Posterior vena cava (tissue), 2 donors: ENCODE measurements at places on chromosomes 3 and 15.

DNA sequence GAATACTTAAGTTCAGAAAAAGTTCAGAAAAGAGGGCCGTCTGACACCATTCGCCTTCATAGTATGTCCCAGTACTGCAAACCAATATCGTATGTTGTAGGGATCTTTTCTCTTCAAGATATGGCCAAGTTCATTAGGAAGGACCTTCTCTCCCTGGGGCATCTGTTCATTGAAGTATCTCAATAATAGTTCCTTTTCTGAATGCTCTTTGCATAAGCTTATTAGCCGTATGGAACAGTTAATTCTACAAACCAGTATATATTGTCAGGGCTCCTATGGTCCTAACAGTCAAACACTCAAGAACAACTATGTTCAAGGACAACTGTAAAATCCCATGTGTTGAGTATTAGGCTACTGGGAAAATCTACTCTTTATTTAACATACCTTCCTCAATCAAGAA is 203.1 kb downstream of the KLHL25 start:
- DNase-seq: no peak

DNA sequence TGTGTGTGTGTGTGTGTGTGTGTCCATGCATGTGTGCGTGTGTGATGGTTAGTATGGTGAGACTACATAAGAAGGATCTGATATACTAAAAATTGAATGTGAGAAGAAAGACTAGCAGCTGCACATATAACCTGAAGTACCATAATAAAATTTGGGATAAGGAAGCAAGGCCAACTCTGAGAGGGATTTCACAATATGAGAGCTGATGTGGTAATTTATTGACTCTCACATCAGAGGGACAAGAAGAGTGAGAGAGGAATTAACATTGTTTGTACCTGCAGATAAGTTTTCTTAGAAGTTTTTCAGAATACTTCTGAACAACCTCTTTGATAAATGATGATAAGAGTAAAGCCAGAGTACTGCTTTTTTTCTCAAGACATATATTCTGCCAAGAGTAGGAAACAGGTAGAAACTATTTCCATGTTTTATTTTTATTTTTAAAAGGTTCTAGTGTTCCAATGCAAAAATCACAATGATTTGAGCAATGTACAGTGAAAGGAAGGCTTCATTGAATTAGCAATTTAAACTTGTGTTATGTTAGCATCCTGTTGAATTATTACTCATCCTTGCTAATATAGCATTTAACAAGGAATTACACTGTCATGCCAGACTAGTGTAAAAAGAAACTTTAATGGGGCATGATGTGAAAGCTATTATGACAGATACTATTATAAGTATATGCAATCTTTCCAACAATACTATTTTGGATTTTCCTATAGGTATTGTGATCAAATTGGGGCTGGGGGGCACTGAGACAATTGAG is 415.5 kb upstream of the ARPP21 start:
- no peak for DNase-seq

DNA sequence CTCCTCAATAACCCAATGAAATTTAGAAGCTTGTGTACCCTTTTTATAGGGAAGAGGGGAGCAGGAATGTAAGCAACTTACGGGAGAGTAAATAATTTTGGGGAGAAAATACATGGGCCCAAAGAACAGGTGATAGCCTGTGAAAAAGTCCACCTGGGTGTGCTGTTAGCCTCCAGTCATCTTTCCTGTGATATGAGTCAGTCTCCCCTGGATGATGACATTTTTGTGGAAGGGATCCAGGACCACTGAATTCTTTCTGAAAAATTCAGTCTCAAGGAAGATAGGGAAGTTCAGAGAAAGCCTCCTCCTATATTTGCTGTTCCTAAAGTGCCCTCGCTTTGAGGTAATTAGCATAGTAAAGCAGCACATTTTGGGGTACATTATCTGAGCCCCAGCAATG is 149.8 kb downstream of the SQOR start:
- no peak for DNase-seq

DNA sequence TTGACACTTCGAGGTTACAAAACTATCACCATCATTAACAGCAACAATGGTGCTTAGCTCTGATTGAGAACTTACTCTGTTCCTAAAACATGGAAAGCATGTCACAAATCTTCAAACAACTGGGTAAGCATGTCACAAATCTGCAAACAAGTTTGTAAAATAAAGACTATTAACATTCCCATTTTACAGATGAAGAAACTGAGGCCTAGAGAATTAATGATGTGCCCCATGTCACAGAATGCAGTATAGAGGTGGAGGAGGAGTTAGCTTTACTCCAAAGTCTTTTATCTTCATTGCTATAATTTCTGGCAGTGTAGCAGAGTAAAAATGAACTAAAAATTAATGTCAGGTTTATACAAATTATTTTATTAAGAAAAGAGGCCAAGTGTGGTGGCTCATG is 73.4 kb downstream of the NR2F2 start:
- no peak for DNase-seq

DNA sequence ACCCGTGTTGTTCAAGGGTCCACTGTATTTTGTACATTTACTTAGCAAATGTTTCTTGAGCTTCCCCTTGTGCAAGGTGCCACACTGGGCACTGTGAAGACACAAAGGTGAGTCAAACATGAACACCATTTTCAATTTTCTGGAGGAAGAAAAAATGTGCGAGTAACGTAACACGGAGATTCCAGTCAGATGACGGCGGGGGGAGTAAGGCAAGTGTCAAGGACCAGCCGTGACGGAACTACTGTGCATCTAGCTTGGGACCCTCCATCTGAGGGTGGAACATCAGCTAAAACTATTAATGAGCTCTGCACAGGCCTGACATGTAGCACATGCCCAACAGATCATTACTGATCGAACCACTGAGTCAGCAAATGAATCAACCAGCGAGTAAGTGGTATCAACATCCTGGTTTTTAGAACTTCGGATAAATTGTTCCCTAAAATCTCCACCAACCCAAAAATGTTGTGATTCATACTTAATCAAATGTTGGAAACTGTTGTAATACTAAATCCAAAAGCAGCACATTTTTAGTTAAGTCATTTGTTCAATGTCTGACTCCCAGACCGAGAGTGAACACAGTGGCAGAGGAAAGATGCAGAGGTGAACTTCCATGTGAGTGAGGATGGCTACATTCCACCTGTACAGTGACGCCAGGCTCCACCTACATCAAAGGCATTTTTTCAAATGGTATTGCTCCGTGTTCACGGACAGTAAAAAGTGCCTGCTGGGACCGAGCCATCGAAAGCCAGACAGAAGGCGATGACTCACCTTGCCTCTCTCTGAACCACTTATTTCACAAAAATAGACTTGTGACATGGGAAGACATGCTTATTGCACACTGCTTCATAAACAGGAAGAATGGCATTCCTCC is 172.2 kb downstream of the ATP10A start:
- no peak for DNase-seq

DNA sequence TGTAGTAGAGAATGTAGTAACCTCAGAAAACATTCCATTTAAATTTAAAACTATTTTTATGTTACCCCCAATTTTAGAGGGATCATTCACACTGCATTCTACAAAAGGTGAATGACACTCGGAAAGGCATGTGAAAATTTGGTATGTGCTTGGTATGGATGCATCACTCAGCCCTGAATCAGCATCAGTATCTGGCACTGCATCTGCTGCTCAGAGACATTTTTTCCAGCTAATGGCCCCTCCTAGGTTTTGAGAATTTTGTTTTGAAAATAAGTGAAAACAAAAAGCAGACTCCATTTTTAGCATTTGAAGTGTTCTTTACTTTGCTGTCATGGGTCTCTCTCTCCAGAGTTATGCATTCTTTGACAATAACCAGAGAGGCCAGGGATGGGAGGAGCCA is 15.6 kb upstream of the WWTR1 start:
- DNase-seq: no peak

DNA sequence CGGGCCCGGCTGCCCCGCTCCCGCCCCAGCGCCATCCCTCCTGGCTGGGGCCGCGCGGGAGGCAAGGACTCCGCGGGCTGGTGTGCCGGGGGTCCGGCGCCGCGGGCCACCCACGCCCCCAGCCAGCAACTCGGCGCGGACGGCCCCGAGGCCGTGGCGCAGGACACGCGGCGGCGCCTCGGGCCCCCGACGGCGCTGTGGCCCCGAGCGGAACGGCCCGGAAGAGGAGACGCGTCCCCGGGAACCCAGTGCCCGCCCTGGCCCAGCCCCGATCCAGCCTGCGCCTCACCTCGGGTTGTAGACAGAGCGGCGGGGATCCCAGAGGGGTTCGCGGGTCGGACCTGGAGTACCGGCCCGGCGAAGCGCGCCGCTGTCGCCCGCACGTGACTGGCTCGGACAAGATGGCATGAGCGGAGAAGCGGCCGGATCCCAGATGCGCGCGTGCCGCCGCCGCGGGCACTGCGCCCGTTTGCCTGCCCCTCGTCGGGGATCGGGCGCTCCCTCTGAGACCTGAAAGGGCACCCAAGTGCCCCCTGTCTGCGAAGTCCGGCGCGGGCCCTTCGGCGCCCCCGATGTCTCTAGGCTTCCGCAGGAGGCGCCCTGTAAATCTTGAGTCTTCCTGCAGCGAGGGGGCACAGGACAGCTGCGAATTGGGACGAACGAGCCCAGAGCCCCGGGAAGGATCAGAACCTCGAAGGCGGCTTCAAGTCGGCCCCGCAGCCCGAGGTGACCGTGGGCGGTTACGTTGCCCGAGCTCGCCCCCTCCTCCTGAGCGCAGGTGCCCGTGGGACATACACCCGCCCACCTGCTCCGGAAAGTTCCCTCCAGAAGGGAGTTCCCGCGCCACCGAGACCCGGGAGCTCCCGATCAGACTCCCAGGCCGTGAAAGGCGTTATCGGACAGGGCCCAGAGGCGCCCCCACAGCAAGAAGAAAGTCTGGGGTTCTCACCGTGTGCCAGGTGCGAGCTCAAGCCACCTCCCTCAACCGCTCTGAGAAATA is 598 bp upstream of the SFMBT1 start:
- DNase-seq: peak; percentile 87

DNA sequence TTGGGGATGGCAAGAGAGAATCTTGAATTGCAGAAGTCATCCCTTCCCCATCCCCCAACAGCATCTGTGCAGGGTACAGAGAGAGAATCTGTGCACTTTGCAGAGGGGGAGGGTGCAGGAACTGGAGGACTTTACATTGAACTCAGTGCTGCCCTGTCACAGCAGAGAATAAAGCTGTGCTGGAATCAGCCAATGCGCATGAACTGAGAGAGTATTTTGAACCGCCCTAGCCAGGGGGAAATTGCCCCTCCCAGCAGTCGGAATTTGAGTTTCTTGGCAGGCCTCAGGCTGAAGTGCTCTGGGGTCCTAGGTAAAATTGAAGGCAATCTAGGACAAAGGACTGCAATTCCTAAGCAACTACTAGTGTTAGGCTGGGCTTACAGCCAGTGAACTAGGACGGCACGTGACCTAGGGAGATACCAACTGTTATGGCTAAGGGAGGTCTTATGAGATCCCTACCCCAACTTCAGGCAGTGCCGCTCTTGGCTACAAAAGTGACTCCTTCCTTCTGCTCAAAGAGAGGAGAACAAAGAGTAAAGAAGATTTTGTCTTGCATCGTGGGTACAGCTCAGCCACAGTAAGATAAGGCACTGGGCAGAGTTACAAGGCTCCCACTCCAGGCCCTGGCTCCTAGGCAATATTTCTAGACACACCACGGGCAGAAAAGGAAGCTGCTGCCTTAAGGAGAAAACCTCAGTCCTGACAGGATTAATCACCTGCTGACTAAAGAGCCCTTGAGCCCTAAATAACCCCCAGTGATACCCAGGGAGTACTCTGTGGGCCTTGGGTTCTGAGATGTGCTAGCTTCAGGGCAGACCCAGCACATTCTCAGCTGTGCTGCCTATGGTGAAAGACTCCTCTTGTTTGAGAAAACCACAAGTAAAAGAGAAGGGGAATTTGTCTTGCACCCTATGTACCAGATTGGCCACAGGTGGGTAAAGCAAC is 300.5 kb upstream of the ALCAM start:
- no peak for DNase-seq

DNA sequence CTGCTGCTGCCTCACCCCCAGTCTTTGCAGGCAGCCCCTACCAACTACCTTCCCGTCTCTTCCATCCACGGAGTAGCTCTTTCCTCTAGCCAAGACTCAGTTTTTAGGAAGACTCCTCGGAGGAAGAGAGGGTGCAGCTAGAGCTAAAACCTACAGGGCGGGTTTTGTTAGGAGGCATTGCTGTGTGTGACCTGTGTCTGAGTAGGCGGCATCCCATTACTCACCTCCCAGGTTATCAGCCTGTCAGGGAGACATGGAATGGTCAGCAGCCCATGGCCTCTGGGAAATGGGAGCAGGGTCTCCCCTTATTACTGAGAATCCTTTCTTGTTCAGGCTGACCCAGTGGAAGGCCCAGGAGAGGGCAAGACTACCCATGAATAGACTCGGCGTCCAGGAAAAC is 43.8 kb upstream of the FGD5 start:
- DNase-seq: no peak

DNA sequence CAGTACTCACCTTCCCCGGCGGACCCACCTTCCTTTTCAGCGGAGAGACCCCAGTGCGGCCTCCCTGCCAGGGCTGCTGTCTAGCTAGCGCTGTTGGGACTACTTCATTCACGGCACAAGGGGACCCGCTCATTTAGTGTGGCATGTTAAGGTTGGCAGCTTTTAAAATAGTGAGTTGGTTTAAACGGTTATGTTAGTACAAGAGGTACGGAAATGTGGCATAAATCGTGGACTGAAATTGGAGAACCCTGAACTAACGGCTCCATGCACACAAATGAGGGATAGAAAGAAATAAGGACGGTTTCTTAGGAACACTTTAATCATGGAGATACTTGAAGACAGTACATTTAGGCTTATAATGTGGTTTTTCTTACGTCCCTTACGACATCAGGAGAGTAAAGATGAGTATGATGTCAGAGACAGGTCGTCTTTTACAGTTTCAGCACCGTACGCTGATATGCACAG is 752 bp downstream of the CEP63 start:
- DNase-seq: no peak

DNA sequence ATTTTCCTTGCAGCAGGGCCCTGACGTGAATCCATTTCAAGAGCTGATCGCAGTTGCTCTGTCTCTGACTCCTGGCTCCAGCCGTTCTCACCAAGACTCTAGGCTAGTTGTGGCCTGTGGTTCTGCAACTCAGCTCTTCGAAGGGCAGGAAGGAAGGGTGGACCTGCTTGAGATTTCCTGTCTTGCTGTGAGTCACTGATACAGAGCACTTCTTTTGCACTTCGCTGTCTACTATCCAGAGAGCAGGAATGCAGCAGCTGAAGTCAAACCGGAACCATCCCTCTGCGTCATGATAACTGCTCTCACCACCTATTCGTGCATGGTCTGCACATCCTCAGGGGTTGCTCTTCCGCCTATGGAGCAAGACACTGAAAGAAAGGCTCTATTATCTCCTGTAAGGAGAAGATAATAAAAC is 59.7 kb downstream of the RAP2B start:
- peak; percentile 85 for DNase-seq

DNA sequence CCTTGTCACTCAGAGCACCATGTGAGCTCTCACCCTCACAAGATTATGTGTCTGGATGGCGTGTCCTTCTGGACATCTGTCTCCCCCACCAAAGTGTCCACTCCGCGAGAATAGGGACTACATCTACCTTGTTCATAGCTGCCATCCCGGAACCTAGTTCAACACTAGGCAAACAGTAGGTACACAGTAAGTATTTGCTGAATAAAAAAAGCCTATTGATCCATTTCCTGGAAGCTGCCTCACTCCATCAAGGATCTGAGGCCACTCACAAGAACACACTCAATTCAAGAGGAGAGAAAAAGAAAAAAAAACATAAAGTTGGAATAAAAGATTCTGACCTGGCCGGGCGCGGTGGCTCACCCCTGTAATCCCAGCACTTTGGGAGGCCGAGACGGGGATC is 11.2 kb upstream of the ALAS1 start:
- DNase-seq: no peak
